ENCODE measurements at places on chromosomes 16 and 17. TPM values are rescaled to one million over a fixed set of nuclear protein-coding genes. Genes with fewer than 3 reads are reported as not detected.

- no peak overlapping the region for H3K27ac ChIP-seq
- DNase-seq: no peak
- no peaks in the 10 kb centered on the region for H3K36me3 ChIP-seq
- H3K4me1 ChIP-seq: peaks cover 14% of the 10 kb centered on the region
Measured at GRCh38 chr17:77184474-77184873, 43.7 kb downstream of the SEC14L1 start.

- no peaks in the 10 kb centered on the region for H3K27me3 ChIP-seq
- H3K27ac ChIP-seq: peak overlapping the region; percentile 80
Measured at GRCh38 chr16:49854796-49855203, 1.1 kb downstream of the ZNF423 start.

Gene ZPBP2
- total RNA-seq: not detected

Gene DDX42
- 91.8 TPM for total RNA-seq

GRCh38 chr17:41785859-41786226, 668 bp downstream of the JUP start:
- H3K27ac ChIP-seq: peak overlapping the region; percentile 95
- H3K27me3 ChIP-seq: no peaks in the 10 kb centered on the region
- H3K36me3 ChIP-seq: no peaks in the 10 kb centered on the region
- peak; percentile 56 for DNase-seq

GRCh38 chr16:66007717-66008116, 358.8 kb upstream of the CDH5 start:
- H3K36me3 ChIP-seq: no peaks in the 10 kb centered on the region
- H3K4me3 ChIP-seq: no peak overlapping the region
- H3K27me3 ChIP-seq: no peaks in the 10 kb centered on the region
- no peaks in the 10 kb centered on the region for H3K4me1 ChIP-seq

GRCh38 chr16:23581764-23582163, 14.4 kb downstream of the NDUFAB1 start:
- no peaks in the 10 kb centered on the region for H3K27me3 ChIP-seq
- peaks cover 4% of the 10 kb centered on the region for H3K4me1 ChIP-seq

Gene TEFM
- total RNA-seq: 14.0 TPM

Gene PLEKHG4
- total RNA-seq: 14.6 TPM

Gene ASPA
- total RNA-seq: 2.5 TPM

All from lung (tissue), 17 donors.